ENCODE measurements at places on chromosomes 11 and 22. TPM values are rescaled to one million over a fixed set of nuclear protein-coding genes. Genes with fewer than 3 reads are reported as not detected.

The KRTAP5-7 gene
- not detected for total RNA-seq

GRCh38 chr11:103433386-103434072 is 324.3 kb downstream of the DYNC2H1 start:
- DNase-seq: no peak

The XKR3 gene
- not detected for total RNA-seq

The OR8G5 gene
- total RNA-seq: not detected

GRCh38 chr11:112421879-112422278 is 161.2 kb upstream of the PLET1 start:
- DNase-seq: no peak

The GPHA2 gene
- total RNA-seq: 0.83 TPM

DNA sequence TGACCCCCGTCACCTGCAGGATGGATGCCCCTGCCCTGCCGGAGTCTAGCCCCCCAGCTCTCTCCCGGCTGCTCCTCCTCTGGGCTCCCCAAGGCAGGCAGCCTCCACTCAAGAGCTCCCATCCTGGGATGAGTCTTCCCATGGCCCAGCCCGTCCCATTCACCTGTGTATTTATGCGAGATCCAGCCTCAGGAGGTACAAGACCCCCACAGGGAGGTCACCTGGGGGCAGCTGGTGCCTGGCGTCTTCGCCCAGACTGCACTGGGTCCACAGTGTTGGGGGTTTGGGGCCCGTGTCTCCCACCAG is 43.0 kb upstream of the ZC3H12C start:
- DNase-seq: no peak

- no peak for DNase-seq
Observed at GRCh38 chr11:12986194-12986898, 22.8 kb upstream of the RASSF10 start.

DNA sequence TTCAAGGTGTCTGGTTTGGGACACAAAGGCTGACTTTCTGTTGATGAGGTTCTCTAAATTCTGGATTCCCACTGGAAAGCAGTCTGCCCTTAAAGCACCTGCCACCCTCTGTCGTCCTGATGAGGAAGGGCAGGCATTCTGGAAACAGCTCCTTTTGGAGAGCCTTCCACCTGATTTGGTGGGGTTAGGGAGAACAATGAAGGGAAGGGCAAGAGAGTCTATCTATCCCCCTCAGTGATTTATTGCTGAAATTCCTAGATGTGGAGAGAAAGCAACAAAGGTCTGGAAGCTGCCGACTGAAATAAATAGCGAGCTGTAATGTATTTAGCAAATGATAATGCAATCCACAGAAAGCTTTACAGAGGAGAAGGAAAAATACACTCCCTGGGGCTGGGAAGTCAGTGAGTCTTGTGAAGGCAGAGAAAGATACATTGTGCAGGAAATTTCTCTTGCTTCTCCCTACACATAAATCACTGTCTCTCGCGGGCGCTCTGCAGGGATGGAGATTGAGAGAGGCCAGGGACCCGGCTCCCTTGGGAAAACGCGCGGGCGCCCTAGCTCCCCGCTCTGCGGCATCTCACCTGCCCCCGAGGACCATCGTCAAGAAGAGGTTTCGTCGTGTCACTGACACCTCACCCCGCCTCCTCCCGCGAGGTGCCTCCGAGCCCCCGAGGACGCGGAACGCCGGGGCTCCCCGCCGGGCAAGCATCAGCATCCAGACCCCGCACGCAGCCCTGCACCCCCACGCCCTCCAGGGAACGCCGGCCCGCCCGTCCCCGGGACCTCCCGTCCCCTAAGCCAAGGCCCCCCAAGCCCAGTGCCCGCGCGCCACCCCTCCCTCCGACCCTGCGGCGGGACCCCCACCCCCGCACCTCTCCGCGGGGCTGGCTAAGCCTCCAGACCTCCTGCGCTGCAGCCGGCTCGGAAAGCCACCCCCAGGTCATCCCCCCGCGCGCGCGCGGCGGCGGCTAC is 673 bp downstream of the CDON start:
- DNase-seq: peak; percentile 87

GRCh38 chr11:12234221-12234620 is 123.8 kb downstream of the MICAL2 start:
- no peak for DNase-seq

- no peak for DNase-seq
Observed at GRCh38 chr22:39350757-39351688, 1.2 kb downstream of the SYNGR1 start.

The NELL1 gene
- total RNA-seq: 0.39 TPM

DNA sequence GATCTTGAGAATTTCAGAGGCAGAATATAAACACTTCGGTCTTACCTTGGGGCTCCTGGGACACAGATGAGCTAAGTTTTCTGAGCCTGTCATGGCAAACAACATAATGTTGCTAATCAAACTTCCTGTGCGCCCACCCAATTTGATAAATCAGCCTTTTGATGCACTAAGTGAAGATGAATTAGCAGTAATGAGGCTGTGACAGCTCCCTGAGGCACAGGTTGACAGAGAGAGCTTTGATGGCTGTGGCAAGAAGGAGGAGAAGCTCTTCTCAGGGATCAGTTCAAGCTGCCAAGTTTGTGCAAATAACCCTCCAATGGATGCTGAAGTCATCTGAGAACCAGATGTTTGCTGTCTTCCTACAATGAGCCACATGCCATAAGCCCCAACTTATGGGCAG is 34.4 kb downstream of the DRD2 start:
- DNase-seq: no peak

DNA sequence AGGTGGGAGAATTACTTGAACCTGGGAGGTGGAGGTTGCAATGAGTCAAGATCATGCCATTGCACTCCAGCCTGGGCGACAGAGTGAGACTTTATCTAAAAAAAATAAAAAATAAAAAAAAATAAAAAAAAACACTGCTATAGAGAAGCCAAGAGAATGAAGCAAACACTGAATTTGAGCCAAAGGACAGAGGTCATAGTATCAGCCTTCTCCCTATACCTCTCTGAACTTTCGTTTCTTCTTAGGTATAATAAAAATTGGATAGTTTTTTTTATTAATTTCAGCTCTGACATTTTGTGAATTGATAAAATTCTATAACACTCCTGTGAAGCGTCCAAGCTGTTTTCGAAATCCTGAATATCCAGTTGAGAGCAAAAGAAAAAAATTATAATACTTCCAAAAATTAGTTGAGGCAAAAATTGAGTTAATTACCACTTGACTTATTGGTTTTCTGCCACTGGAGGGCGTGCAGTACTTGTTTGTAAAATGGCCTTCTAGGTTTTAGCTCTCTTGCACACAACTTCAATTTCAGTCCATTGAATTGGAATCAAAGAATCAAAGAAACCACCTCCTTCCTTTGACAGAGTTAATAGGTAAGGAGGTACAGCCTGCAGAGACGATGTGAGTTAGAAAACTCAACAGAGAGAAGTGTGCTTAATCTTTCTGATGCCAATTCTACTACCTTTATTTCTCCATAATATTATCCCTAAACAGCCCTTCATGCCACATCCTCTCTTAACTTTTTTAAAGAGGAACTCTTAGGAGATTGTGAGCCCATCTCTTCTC is 143.2 kb downstream of the BBOX1 start:
- DNase-seq: peak; percentile 82

Measured in GM23338 (cell line).